ENCODE measurements at places on chromosomes 2 and 18.

GRCh38 chr2:10226038-10226724 is 76.5 kb upstream of the HPCAL1 start:
- DNase-seq: peak; percentile 1

DNA sequence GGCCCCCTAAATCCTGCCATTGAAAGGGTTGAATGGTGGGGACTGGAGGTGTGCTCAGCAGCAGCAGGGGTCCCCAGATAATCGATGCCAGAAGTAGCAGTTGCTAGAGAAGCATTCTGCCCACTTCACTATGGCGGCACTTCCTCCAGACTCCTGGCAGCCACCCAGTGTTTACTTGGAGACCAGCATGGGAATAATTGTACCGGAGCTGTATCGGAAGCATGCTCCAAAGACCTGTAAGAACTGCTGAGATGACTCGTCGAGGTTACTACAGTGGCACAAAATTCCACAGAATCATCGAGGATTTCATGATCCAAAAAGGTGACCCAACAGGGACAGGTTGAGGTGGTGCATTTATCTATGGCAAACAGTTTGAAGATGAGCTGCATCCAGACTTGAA is 11.0 kb upstream of the GAREM2 start:
- DNase-seq: no peak

DNA sequence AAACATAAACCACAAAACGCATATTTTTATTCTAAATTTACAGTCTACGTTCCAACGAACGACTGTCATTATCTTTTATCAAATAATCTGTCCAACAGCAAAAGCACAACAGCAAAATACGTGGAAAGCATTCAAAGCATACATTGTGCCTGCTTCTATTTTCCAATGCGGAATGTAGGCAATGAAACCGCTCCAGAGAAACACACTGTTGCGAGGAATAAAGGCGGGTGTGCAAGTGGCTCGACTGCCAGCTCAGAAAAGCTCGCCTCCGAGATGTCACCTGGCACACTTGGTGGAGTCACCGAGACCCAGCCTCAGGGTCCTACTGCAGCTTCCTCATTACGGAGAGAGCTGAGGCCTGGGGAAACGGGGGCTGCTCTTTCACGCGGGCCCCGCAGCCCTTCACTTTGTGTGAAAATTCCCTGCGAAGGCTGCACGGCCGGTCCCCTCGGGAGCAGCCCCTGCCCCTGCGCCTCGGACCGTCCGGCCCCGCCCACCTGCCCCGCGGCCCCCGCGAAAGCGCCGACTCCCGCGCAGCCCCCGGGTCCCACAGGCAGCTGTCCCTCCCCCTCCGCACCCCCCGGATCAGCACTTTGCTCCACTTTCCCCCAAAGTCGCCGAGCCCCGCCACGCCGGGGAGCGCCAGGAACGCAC is 752 bp downstream of the MGAT4A start:
- peak; percentile 58 for DNase-seq

DNA sequence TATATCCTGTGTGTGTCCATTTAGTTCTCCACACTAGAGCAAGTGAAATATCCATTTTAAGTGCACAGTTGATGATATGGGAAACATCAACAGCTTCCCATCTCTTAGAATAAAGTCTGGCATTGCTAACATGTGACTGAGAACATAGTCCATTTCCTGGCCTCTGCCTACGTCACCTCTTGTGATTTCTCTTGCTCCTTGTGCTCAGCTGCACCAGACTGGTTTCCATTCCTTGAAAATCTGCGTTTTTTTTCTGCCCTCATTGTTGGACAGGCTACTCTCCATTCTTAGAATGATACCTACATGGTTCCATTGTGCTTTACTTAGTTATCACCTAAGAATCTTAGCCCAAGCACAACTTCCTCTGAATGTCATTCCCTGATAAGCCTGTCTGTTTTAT is 851.2 kb upstream of the ID2 start:
- DNase-seq: no peak

GRCh38 chr2:135590619-135591260 is 59.5 kb downstream of the R3HDM1 start:
- no peak for DNase-seq

- no peak for DNase-seq
These were observed 31.3 kb downstream of the PTPRM start for GRCh38 chr18:7598167-7599047.

DNA sequence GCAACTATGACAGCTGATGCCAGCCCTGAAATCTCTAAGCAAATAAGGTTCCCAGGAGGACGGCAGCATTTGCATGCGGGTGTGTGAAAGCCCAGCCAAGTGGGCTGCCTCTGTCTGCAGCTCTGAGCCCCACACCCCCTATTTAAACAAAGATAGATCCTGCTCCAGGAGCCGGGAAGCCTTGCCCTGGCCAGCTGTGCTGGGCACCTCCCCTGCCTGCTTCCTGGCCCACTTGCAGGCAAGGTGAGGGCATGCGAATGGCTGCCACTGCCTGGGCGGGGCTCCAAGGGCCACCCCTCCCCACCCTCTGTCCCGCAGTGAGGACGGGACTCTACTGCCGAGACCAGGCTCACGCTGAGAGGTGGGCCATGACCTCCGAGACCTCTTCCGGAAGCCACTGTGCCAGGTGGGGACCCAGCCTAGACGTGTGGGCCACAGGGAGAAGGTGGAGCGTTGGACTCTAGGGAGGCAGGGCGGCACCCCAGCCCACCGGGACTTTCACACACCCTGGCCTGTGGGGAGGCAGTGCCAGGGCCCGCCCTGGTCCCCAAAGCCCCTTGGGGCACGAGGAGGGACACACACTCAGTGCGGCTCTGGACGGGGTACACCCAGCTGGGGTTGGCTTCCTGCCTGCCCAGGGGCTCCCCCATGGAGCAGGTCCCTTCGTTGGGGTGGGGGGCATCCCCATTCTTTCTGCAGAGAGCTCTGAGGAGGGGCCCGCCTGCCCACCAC is at the start of gene ANO7:
ANO7 (plus strand) TSS at position 317 of the 732 bp plus-strand sequence. CDS start 1,387 bp downstream, outside the sequence.
- no peak for DNase-seq

DNA sequence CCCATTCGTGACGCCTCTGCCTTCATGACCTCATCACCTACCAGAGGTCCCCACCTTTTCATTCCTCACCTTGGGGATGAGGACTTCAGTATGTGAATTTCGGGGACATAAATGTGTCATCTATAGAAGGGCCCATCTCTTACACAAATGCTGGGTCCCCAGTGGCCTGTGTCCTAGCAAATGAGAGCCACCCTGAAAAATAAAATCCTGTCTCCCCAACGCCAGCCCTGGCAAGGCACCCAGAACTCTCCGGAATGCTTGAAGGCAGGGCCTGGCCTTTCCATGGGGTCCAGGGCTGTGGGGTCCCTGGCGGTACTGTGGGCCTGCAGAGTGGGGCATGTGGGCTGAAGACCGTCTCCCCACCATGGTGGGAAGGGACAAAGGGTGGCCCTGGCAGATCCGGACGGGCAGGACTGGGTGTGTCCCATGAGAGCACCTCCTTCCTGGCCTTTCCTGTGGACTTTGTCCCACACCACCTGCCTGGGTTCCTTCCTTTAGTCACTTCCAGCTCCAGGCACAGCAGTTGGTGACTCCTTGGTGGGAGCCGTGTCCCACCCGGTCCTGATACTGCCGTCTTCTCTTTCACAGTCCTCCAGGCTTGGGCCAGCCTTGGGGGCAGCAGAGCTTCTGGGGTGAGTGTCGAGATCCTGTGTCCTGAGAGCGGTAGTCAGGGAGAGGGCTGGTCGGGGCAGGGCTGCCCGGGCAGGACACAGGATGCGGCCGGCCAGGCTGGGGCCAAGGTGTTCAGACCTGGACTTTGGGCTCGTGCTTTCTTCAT is 18.6 kb downstream of the CAPN10 start:
- no peak for DNase-seq

- no peak for DNase-seq
These were observed 12.5 kb downstream of the KCNIP3 start for GRCh38 chr2:95309599-95309998.

DNA sequence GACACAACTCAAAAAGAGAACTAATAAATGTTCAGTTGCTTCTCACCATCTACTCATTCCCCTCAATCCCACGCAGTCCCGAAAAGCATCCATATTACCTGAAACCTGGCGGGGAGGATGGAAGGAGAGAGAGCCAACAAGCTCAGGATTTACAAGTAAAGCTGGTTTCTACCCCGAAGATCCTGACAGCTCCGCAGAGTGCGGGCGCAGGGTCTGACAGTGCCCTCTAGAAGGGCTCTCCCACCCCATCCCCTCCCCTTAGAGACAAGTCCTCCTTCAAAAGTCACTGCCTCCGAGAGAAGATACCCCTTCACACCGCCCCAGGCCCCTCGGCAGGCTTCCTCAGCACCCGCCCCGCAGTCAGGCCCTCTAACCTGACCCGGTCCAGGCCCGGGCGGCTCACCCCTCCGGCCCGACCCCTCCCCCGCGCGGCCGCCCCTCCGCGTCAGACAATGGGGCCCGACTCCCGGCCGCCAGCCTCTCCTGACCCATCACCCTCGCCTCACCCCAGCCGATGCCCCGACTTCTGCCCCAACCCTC is 550 bp downstream of the RAB1A start:
- DNase-seq: peak; percentile 70

GRCh38 chr2:165793161-165793778 is 777 bp downstream of the GALNT3 start:
- peak; percentile 51 for DNase-seq

- no peak for DNase-seq
These were observed 6.5 kb upstream of the SMAD2 start for GRCh38 chr18:47936952-47937351.

DNA sequence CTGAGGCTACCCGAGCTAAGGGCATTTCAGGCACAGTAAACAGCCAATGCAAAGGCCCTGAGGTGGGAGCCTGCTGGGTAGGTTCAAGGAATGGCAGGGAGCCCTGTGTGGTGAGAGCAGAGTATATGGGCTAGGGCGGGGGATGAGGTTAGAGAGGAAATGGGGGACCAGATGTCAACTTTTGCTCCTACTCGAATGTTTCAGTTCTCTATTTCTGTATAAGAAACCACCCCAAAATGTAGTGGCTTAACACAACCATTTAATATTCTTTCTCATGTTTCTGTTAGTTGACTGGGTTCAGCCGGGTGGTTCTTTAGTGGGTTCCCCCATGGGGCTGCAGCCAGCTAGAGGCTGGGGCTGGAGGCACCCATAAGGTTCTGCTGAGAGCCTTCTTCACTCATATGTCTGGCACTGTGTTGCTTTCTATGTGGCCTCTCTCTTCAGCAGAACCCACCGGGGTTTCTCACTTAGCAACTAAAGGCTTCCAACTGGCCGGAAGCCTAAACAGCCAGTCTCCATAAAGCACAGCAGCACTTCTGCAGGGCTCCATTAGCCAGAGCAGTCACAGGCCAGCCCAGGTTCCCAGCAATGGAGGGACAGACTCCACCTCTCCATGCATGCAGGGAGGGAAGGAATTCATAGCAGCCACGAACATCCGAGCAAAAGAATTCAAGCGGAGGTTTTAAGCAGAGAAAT is 5.6 kb upstream of the ATOH8 start:
- DNase-seq: no peak

DNA sequence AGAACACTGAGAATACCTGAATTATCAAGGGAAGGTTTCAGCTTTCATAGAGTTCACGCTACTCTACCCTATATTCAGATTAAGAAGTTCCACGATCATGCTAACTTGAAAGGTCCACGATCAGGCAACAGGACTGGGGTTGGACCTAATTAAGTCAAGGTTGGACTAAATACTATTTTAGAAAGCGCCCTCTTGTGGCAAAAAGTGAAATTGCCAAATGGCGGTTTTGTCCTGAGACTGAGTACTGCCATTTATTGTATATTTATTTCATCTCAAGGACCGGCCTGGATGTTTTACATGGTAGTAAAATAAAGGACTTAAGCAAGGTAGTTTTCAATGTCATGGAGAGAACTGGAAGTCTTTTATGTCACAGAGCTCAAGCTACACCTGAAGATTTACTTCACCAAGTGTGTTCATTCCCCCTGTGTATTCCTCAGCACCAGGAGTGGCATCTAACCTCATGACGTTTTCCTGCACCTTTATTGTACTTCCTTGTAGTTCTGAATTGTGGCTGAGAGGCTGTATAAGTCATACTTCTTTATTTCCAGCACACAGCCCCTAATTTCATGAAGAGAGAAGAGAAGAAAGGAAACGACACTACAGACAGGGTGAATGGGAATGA is 56.8 kb downstream of the SRD5A2 start:
- DNase-seq: peak; percentile 78

- no peak for DNase-seq
These were observed 10.2 kb downstream of the XDH start for GRCh38 chr2:31404302-31404701.

GRCh38 chr18:56511996-56512395 is 126.4 kb downstream of the TXNL1 start:
- DNase-seq: no peak

GRCh38 chr2:26979741-26980140 is 9.3 kb downstream of the MAPRE3 start:
- DNase-seq: no peak

DNA sequence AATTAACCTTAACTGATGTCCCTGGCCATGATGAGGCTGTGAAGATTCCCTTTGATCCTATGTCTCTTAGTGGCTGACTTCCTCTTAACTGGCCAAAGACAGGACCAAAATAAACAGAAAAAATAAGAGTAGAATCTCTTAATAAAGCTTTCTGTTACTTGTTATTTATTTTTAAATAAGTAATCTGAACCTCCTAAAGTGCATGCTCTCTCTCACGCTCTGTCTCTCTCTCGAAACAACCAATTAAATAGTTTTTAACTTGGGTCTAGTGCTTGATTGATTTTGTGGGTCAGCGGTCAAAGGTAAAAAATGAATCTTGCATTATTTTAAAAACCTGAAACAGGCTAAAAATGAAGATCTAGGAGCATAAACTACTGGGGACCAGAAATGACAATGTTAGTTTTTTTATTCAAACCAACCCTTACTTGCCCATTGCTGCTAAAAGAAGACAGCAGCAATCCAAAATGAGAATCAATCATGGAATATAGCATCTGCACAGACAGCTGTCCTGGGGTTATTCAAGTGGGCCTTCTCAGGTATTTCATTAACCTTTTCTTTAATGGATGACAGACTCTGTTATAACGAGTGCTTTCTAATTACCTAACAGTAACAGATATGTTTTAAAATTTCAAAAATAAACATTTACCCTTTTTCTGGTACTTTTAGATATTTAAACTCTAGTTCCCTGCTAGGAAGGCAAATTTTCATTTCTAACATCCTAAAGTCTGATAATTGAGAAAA is 11.2 kb downstream of the GAREM1 start:
- no peak for DNase-seq
